ENCODE measurements at places on chromosomes 13 and 19.

DNA sequence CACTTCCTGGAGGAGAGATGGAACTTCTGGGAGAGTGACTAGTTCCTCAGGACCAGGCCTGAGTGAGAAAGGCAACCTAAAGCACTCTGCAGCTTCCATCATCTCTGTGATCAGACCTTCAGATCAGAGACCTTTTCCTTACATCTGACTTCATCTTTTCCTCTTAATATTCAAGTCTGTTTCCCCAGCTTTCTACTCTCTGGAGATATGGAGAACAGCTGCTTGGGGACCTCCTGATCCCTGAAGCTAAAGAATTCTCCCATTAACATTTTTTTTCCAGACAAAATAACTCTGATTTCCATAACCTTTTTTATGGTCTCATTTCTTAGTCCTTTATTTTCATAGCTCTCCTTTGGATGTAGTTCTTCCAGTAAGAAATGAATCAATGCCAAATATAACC lies 133.4 kb upstream of the FNDC3A start:
- no peak for DNase-seq

DNA sequence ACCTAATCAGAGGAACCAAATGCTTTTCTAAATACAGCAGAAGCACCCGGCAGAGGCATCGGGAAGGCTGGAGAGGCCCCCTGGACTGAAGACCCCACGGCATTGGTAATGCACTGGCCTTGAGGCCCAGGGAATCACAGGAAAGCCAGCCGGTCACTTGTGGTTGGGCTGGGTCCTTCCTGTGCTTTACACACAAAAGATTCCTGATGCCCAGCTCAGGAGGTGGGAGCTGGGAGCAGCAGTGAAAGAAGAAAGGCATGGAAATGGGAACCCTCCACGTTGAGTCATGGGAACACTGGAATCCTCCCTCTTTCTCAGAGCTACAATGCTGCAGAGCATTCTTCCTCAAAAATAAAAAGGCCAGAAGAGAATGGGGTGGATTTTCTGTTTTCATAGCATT lies 126.4 kb downstream of the TNFRSF19 start:
- no peak for DNase-seq

DNA sequence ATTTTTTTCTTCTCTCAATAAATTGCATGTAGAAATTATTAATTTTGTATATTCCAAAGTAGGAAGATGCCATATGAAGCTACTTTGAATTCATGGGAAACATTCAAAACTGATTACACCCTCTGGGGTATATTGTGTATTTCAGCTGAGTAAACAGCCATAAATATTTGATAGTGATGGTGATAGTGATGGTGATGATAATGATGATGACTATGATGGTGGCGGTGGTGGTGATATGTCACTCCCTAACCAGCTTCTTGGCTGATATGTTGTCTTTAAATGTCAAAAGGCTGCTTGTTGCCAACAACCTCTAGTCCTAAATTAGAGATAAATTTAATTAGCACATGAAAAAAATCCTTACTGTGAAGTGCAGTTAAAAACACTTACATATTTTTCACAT lies 102.0 kb downstream of the LRCH1 start:
- DNase-seq = no peak

DNA sequence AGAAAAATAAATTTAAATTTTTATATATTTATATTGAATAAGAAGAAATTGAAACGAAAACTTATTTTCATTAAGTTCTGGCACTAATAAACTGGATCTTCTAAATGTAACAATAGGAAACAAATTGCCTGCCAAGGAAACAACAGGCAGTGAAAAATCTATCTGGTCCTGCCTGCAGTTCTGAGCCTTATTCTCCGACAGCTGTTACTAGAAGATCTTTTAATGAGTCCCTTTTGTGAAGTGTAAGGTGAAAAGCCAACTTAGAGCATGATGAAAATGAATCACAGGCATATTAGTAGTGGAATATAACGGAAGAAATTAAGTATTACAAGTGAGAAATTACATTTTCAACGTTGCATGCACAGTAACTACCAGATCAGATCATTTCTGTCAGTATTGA lies 1002.7 kb upstream of the PCDH20 start:
- DNase-seq = no peak

DNA sequence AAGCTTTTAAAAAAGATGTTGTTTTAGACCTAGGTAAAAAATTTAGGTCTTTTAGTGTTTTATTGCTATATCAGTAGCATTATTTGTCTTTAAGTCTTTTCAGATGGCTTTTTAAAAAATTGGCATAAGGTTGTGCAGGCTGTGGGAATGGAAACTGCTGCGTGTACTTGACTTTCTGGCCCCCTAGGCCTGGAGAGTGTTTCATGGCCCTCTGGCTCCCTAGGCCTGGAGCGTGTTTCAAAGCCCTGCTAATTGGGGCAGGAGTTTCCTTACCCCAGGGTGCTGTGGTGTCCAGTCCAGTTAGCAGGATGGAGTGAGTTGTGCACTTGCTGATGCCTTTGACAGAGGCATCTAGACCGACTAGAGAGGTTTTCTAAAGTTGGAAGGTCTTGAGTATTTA lies 23.8 kb downstream of the PRAM1 start:
- no peak for DNase-seq

GRCh38 chr13:32036126-32036695 lies 4.6 kb downstream of the FRY start:
- DNase-seq = no peak

- DNase-seq = peak; percentile 38
Measured at GRCh38 chr13:99418103-99418842, 83.0 kb upstream of the TM9SF2 start.

DNA sequence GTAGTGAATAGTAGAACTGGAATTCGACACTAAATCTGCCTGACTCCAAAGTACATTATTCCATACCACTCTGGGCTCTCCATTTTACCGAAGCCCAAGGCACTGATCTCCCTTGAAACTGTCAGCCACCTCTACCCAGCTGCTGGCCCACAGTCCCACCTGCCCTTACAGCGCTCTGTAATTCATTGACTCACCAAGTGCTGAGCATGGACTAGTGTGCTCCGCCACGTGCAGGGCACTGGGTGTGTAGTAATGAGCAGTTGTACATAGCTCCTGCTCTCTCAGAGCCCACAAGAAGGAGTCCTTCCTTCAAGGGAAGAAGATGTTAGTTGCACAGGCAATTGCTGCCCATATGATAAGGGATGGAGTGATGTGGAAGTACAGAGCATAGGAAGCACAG lies 76.6 kb upstream of the SIAH3 start:
- no peak for DNase-seq

DNA sequence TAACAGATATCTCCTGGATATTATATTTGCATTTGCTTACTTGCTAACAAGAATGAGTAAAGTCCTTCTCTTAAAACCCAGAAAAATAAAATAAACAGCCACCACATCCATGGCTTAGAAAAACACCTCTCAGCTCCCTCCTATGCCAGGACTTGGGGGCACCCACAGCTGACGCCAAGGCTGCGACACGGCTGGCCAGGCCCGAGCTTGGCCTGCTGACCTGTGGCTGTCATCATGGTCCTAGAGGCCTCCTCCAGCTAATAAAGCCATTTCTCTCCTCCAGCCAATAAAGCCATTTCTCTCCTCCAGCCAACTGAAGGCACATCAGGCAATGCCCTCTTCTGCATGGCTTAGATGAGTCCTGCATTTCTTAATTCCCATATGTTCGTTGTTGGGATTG lies 20.9 kb downstream of the C19orf12 start:
- no peak for DNase-seq

DNA sequence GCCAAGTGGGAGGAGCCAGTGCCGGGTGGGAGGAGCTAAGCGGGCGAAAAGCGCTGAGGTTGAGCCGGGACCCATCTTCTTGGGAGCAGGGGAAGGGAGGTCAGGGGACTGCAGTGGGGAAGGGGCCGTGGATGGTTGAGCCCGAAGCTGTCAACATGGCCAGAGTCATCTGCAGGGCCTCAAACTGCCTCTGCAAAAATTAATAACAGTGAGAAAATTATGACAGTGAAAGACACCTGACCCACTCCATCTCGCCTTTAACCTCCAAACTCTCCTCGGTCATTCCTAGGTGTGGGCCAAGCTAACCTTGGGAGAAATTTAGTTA lies 30.1 kb downstream of the ZNF557 start:
- DNase-seq = no peak

DNA sequence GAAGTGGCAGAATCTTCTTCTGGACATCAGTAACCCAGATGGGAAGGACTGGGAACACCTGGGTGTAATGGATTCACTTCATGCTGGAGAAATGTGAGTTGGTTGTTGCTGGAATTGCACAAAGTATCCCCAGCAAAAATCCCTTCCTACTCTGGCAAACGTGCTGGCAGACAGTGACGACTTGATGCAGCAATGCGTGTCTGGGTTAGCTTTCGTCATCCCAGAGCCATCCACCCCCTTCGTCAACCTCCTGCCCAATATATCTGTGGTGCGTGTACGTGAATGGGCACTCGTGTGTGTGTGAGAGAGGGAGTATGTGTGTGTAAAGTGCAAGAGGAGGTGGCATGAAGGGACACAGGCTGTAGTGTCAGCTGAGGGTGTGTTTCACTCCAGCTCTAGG lies 70.9 kb downstream of the TM9SF2 start:
- no peak for DNase-seq

- DNase-seq = no peak
Measured at GRCh38 chr13:79226938-79227337, 179.1 kb downstream of the RBM26 start.

DNA sequence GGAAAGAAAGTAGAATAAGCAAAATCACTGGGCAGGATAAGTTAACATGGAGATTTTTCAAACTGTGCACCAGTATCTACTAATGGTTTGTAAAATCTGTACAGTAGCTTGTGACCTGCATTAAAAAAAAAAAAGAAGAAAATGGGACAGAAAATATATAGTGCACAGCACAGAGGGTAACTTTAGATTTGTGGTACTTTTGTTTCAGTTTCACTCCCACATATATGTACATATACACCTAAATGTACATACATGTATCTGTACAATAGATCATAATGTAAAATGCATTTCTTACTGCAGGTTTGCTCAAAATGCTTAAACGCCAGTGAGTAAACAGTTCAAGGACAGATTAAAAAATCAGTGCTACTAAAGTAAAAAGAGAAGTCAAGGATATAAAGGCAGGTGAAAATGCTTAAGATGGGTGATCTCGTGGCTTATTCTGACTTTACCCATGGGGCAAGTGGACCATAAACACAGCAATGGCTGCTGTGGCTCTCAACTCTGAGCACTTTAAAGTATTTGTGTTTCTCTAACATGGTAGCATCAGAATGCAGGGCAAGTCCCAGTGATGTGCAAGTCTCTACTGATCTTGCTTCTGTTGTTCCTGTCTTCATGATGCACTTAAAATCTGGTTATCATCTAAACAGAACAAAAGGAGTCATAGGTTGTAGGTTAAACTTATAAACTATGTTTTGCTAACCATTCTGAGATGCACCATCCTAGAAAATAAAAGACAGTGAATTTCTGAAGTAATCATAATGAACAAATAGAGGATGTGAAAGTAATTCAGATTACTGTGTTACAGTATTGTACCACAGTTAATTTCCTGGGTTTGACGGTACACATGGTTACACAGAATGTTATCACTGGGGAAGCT lies 112.3 kb downstream of the MIPEP start:
- no peak for DNase-seq

DNA sequence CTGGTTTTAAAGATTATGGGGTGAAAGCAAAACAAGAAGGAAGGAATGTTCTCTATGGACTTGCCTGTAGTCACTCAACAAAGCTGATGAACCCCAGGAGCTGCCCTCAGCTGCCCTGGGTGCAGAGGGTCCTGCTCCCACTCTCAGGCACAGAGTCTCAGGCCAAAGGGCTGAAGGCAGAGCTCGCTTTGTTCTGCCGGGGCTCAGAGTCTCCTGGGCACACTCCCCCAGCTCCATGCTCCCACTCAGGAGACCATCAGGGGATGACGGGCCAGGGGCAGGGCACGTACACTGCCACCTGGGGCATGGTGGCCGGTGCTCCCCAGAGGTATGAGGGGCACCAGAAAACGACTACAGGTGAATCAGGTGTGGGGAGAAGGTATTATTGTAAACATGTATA lies 46.8 kb upstream of the SPACA7 start:
- DNase-seq = no peak

DNA sequence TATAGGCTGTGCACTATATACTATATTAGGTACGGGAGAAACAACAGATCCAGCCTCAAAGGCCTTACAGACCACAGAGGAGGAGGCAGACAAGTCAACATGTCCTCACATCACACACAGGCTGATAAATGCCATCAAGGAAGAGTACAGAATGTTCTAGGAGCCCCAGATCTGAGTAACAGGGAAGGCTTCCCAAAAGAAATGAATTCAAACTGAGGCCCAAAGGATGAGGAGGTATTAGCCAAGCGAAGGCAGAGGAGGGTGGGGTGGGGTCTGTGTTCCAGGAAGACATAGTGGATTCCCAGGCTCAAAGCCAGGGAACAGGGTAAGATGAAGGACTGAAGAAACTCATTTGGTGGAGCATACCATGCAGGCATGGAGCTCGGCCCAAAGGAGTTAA lies 55.1 kb downstream of the RXFP2 start:
- DNase-seq = no peak

DNA sequence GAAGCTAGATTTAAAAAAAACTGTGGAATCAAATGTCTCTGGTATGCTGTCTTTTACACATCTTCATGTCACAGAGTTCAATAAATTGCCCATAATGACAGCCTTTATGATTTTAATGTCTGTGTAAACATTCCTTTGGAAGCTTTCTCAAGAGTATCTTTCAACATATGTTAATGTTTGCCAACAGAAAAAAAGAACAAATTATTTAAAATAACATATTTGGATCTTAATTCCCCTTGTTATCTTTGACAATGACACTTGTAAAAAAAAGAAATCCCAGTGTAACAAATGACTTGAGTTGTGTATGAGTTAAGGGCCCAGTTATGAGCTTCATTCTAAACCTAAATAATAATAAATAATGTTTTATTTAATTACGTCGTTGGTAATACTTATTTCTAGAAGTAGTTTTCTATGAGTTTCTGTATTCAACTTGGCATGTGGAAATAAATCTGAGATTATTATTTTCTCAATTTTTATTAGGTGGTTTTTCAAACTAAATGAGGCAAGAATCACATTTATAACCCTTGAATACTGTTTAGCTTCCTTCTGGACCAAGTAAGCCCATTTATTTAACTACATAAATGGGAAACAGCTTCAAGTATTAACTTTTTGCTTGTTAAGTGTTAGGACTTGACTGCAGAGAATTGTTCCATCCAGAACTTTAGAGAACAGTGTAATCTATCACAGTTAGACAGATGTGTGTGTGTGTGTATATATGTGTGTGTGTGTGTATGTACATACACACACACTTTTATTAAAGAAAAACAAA lies 182.1 kb downstream of the POSTN start:
- DNase-seq = no peak

GRCh38 chr19:32346901-32347300 lies 1.5 kb downstream of the ZNF507 start:
- no peak for DNase-seq

Measured in cardiac septum (tissue), 1 donor.